ENCODE measurements at places on chromosomes 3 and 15.
A peak's percentile ranks its signal among the peaks of the same experiment; 100 is the strongest.

- DNase-seq: no peak
Observed at GRCh38 chr3:38110314-38111050, 26.4 kb downstream of the ACAA1 start.

DNA sequence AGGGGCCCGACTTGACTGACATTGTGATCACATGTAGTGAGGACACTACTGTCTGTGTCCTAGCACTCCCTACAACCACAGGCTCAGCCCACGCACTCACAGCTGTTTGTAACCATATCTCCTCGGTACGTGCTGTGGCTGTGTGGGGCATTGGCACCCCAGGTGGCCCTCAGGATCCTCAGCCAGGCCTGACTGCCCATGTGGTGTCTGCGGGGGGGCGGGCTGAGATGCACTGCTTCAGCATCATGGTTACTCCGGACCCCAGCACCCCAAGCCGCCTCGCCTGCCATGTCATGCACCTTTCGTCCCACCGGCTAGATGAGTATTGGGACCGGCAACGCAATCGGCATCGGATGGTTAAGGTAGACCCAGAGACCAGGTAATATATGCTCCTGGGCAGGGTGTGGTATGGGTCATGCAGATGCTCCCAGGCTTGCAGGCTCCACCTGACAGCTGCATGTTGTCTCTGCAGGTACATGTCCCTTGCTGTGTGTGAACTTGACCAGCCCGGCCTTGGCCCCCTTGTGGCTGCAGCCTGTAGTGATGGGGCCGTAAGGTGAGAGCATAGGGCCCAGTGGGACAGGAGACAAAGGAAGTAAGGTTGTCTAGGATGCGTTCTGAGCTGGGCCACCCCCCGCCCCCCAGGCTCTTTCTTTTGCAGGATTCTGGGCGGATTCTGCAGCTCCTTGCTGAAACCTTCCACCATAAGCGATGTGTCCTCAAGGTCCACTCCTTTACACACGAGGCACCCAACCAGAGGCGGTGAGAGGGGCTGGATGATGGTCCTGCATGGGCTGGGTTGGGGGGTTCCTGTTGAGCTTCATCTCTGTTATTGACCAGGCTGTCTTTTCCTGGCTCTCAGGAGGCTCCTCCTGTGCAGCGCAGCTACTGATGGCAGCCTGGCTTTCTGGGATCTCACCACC lies 4.4 kb downstream of the DALRD3 start:
- DNase-seq: no peak

- no peak for DNase-seq
Observed at GRCh38 chr3:16704941-16705340, 99.7 kb upstream of the DAZL start.

DNA sequence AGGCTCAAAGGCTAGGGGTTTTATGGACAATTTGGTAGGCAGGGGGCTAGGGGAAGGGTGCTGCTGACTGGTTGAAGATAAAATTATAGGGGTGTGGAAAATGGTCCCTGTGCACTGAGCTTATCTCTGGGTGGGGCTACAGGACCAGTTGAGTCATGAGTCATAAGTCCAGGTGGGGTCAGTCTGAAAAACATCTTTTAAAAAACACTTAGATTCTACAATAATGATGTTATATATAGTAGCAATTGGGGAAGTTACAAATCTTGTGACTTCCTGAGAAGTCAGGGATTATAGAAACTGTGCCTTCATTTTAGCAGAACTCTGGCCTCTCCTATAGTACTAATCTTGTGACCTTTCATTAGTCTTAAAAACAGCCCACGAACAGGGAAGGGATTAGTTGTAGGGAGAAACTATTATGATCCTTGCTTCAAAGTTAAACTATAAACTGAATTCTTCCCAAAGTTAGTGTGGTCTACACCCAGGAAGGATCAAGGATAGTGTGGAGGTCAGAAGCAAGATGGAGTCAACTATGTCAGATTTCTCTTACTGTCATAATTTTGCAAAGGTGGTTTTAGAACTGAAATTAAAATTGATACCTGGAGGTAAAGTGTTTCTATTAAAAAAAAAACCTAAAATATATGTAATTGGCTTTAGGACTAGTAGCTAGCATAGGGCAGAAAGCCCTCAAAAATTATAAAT lies 130.1 kb downstream of the P2RY1 start:
- DNase-seq: no peak

- DNase-seq: no peak
Observed at GRCh38 chr15:74964794-74965193, 8.2 kb upstream of the RPP25 start.

DNA sequence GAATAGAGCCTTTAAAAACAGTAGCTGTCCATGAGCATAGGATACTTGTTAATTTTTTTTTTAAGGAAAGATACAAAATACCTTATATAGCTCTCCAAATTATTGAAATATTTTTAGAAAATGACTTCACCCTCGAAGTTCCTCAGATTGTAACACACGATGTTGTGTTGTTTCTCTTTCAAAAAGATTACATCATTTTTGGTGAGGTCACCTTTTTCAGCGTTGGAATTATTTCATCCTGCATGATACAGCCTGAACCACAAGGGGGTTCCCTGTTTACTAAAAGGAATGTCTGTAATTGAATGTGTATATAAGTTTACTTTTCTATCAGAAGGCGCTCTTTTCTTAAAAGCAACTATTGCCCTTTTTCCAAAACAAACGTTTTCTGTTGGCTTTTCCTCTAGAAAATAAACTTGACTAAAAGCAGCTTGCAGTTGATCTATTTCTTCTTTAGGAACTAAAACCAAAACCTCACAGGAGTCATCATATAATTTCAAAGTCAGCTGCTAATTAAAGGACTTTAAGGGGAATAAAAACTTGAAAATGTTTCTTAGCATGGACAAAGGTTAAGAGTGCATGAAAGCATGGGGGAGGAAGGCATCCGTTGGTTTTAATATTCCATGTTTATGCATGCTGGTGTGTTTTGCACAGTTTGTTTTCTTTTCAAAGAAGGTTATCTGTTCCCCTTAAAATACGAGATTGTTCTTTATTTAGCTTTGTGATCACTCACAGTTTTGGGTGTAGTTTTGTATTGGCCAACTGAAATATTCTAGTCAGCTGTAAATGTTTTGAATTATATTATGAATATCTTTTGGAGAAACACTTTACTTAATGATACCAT lies 29.4 kb downstream of the LYSMD4 start:
- DNase-seq: peak; percentile 59

- no peak for DNase-seq
Observed at GRCh38 chr15:42999201-42999779, 78.7 kb upstream of the TTBK2 start.

GRCh38 chr3:112740835-112741234 lies 99.9 kb upstream of the CCDC80 start:
- no peak for DNase-seq

All from urinary bladder (tissue), 4 donors.